ENCODE measurements at places on chromosomes 4 and X.

DNA sequence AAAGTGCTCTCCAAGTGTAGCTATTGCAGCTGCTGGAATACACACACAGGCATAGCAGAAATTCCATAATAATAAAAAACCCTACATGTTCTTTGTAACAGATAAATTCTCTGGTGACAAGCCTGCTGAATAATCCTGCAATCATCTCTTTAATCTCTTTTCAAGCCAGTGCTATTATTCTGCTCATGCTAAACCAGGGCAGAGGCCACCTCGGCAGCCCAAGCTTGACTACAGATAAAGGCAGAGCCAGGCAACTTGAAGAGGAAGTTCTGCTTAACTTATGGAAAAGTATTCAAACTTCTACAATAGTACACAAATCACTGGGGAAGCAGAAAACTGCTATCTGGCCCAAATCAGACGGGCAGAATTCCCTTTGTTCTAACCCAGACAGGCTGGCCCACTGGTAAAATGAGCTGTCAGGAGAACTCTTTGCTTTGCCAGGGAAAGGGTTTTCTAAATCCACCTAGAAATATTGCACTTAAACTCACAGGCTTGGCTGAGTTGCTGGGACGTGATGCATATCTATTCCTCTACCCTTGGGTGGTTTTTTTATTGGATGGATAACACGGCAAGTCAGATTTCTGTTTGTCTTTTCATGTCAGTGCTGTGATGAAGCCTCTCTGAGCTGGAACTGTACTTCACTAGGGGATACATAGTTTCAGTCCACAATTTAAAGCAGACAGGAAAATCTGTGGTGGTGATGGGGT lies 70.5 kb downstream of the GATB start:
- DNase-seq: no peak

DNA sequence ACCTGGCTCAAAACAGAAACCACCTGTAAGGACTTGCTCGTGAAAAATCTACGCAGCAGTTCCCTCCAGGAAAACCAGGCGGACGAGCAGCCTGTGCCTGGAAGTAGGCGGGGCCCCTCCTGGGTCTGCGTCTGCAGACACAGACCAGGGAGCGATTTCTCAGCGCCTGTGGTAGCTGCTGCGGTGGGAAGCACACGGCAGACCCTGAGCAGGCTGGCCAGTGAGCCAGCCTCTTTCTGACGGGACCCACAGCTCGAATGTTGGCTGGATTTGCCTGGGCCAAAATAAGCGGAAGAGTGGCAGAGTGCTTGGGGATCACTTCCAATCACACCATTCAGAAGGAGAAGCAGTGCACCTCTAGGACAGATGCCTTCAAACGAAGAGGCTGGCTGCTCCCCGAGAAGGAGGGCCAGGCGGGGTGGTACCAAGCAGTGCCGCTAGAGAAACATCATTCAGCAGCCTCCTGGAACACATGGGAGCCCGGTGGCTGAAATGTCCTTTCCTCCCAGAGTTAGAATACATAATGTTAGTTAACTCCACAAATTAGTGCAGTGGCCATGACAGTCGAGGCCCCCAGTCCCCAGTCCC lies 85.9 kb downstream of the GATB start:
- no peak for DNase-seq

- DNase-seq: no peak
Measured at GRCh38 chr4:156242390-156242789, 288.7 kb upstream of the CTSO start.

DNA sequence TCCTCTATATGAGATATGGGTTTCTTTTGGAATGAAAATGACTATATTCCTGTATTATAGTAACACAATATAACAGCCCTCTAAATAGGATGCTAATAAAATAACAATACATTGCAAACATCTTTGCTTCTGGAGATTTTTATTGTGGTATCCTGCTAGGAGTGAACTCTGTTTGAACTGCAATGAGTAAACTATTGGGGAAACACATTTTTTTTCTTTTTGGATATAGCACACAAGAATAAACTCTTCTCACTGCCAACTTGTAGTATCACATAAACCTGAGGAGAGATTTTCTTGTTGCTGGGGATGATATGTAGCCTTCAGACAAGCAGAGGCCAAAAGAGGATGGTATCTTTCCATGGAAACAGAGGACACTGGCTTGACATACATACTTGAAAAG lies 238.2 kb downstream of the C4orf33 start:
- no peak for DNase-seq

GRCh38 chrX:134679221-134679620 lies 20.9 kb upstream of the PLAC1 start:
- DNase-seq: no peak

DNA sequence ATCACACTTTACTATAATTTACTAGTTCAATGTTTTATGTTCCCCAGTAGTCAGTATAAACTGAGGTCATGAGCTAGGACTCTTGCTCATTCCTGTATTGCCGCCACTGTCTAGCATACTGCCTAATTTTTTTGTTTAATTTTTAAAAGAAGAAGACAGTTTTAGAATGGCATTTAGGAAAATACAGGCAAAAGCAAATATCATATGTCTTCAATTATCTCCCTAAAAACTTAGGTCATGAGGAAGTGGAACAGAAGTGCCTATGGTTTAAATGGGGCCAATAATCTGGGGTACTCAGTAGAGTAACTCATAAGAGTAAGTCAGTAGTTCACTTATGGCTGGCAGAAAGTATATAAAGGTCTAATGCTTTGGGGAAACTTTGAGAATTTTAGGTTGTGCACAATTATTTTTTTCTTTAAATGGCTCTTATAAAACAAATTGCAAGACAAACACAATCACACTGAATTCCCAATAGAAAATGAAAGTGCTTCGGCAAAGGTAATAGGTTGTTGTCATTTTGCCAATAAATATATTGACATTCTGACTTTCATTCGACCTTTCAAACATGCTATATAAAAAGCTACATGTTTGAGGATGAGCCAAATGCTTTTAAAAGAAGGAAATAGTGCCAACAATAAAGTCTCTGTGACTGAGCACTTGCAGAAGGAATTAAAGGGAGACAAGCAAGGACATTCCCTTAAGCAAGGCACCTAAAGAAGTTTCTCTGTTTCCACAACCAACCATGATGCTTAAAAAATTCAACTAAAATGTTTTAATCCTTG lies 390.1 kb downstream of the PDGFC start:
- no peak for DNase-seq

DNA sequence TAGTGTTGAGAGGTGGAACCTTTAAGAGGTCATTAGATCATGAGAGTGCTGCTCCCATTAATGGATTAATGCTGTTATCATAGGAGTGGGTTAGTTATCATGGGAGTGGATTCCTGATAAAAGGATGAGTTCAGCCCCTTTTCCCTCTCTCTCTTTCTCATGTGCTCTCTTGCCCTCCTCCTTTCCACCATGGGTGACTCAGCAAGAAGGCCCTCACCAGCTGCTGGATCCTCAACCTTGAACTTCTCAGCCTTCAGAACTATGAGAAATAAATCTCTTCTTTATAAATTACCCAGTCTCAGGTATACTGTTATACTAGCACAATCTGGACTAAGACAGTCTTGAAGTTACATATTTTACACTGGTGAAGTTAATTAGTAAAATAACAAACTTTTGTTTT lies 10.0 kb upstream of the CDKL5 start:
- DNase-seq: no peak

- no peak for DNase-seq
Measured at GRCh38 chrX:55638933-55639332, 15.7 kb downstream of the FOXR2 start.

DNA sequence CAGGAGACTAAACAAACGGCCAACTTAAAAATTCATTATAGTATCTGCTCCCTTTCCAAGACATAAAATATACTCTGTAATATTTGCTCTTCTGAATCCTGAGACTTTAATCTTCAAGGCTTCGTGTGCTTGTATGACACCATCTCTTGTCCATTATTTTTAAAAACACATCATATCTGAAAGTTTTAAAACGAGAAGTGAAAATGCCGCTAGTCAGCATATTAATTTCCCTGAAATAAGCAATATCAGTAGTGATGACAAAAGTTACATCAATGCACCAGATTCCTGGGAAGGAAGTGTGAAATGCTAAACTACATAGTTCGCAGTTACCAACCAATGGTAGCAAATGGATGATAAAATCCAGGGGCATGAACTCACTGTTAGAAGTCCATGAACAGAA lies 66.8 kb upstream of the EXOC1L start:
- no peak for DNase-seq
